Activated T-cell treated with anti-CD3 and anti-CD28 coated beads for 48 hours (primary cell): ENCODE measurements at places on chromosomes 11 and 22.

- no peak for DNase-seq
Observed at GRCh38 chr22:35074583-35074982, 8.6 kb downstream of the ISX start.

DNA sequence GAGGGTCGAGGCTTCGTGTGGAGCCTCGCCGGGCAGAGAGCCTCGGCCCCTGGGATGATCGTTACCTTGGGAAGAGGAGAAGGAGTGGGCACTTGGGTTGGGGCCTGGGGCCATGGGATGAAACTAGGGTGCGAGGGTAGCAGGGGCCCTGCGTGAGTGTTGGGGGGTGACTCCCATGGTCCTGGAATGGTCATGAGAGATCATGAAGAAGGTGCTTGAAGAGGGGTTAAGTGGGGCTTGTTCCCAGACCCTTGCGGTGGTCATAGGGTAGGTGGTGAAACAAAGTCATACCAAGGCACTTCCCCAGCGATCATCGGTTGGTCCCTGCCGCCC lies 284 bp downstream of the CCS start:
- no peak for DNase-seq

DNA sequence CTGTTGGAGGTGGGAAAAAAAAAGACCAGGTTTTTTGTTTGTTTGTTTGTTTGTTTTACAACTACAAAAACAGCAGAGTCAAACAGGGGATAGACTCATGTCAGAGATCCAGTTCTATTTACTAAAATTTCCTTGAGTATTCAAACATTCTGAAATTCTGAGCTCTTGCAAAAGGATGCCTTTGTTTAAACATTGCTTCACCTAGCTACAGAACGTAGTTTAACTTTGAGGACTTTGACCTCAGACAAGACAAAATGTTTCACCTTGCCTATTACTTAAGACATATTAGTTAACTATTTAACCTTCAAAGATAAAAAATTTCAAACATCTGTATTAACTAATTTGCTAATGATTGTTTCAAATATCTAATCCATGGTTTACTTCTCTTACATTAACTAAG lies 36.1 kb upstream of the GLYATL2 start:
- DNase-seq = no peak

DNA sequence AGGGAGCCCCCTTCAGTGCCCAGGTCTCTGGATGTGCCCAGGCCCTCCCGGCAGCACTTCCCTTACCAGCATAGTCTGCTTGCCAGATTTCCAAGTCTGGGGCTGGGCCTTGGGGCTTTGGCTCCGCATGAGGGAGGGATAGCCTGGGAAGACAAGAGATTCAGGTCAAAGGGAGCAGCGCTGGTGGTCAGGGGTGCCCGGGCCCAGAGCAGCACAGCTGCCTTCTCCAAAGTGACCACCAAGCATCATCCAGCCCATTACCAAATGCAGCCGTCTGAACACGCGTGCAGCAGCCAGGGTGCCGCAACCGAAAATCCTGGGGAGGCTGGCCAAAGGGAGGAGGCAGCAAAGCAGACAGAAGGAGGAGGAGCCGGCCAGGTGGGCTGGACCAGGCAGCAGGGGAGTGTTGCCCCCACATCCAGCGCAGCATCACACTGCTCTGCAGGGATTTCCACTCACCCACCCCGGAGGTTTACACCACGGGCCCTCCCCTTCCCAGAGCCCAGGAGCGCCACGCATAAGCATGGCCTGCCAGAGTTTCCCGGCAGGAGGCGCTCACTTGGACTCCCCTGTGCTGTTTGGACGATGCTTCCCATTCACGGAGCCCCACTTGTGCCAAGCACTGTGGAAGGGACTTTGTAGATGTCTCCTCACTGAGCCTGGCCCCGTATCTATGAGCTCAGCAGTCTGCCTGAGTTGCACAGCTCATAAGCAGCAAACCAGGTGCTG lies 22.5 kb downstream of the TRIM29 start:
- no peak for DNase-seq

DNA sequence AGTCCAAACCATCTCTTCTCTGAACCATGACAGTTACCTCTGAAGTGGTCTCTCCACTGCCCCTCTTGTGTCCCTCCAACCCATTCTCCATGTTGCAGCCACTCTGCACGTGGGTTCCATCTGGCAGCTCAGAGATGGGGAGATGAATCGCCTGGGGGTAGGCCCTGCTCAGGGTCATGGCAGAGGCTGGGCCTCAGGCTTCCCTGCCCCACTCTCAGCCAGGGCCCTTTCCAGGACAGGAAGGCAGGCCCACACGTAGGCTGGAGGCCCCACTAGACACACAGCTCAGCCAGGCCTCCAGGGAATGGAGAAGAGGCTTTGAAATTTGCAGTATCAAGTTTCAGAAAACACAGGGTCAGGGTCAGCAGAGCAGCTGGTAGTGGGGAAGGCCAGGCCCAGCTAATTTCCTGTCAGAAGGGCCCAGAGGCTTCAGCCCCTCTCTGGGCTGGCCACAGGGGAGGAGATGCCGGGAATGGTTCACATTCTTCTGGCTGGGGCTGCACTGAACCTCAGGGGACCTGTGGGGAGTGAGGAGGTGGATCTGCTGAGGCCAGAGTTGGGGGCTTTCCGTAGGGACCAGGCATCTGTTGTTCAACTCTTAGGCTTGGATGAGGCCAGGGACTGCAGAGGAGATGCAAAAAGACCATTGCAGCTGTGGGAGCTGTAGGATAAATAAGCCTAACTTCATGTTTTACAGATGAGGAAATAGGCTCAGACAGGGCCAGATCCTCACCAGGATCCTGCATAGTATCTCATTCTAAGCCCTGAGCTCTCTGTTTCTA lies 101.6 kb downstream of the SWAP70 start:
- no peak for DNase-seq

DNA sequence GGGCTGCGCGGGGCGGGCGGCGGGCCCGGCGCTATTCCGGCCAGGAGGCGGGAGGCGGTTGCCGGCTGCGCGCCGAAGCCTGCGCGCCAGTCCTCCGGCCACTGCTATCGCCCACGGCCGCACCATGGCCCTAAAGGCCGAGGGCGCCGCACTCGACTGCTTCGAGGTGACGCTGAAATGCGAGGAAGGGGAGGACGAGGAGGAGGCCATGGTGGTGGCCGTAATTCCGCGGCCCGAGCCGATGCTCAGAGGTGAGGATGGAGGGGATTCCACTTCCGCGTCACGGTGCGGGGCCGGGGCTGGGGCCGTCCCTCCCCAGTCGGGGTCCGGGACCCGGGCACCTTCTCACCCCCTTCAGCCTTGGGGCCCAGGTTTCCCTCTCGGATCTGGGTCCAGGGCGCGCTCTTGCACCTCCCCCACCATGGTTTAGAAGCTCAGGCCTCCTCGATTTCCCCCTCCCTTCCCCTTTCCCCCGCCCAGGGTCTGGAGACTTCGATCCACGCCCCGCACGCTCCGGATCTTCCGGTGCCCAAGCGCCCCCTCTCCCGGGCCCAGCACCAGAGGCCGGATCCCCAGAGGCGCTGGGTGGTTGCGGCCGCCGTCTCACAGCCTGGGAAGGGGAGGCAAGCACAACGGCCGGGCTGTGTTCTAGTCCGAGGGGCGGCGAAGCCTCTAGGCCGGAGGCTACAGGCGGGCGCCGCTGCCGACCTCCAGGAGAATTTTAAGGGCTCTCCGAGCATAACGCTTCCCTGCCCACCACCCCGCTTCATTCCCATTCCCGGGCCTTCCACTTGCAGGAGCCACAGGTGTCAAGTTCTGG lies 517 bp downstream of the SPINDOC start:
- DNase-seq = peak; percentile 33

DNA sequence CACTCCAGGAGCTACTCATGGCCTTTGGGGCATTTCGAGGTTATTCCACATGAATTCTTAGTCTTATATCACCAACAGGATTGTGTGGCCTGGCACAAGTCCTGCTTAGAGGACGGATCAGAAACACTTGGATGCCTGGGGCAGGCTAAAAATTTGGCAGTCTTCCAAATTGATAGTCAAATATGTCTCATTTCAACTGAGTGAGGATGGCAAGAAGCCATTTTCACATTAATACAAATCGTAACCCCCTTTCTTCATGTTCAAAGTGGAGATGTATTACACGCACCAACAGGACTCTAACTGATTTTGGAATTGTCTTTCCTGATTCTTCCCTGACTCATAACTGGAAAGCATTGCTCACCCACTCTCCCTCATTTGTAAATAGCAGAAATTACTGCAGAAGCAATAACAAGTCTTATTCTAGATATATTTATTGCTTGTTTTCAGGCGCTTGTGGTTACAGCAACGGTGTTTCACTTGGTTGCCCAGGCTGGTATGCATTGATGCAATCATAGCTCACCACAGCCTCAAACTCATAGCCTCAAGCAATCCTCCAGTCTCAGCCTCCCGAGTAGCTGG lies 10.3 kb upstream of the CCDC86 start:
- no peak for DNase-seq

GRCh38 chr11:93196816-93197379 lies 893 bp downstream of the SLC36A4 start:
- no peak for DNase-seq

DNA sequence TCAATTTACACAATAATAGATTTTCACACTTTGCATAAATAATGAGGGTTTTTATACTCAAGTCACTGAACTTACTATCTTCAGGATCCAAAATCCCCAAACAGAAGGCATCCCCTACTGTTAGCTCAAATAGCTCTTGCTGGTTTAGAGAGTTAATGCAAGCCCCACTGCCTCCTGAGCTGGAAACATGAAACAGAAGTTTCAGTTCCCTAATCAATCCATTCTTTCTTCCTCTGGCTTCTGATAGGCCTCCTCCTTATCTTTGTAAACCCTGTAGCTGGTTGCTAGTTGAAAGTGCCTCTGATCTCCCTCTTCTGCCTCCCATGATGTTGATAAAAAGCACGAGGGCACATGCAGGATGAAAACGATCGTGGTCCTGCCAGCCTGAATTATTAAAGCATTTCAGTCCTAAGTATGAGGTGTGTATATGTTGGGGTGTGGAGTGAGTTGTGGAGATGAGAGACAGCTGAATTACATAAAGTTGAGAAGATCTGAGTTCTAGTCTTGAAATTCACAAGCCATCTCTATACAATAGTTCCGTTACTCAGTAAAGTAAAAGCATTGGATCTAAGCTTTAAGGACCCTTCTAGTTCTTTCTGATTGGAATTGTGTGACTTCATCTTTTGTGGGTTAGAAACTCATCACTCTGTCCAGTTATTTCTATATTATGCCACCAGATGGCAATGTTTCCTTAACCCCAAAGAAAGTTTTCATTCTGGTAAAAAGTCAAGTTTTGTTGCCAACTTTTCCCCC lies 35.0 kb upstream of the EHF start:
- DNase-seq = no peak

- no peak for DNase-seq
Observed at GRCh38 chr11:78957476-78958245, 383.0 kb upstream of the NARS2 start.

GRCh38 chr11:79336797-79337517 lies 103.9 kb downstream of the TENM4 start:
- no peak for DNase-seq

DNA sequence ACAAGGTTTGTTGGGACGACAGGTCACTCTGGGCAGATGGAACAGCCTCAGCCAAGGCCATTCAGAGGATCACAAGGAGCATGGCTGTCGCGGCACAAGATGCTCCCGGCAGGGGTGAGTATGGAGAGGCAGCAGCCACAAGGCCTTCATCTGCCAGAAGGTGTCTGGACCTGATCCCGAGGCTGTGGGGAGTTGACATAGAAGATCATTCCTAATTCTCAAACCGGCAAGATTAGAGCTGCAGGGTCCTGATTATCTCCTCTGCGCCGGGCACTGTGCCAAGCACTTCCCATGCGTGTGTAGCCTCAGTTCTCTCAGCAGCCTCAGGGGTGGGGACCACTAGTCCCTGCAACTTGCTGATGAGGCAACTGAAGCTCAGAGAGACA lies 32.3 kb upstream of the RFPL3 start:
- no peak for DNase-seq

- no peak for DNase-seq
Observed at GRCh38 chr22:29477723-29478318, 2.2 kb upstream of the NEFH start.

DNA sequence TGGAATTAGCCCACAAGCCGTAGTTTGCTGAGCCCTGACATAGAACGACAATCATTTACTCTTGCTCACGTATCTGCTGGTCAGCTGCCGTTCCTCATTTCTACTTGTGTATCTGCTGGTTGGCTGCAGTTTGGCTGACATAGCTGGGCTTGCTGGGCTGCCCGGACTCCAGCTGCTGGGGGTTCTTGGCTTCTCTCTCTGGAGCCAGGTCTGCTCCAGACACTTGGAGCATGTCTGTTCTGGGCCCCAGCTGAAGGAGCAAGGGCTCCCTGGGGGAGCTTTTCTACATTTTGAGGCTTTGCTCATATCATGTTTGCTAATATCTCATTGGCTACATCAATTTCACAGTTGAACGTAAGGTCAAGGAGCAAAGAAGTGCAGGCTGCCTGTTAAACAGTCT lies 47.3 kb downstream of the PRDM11 start:
- DNase-seq = no peak

DNA sequence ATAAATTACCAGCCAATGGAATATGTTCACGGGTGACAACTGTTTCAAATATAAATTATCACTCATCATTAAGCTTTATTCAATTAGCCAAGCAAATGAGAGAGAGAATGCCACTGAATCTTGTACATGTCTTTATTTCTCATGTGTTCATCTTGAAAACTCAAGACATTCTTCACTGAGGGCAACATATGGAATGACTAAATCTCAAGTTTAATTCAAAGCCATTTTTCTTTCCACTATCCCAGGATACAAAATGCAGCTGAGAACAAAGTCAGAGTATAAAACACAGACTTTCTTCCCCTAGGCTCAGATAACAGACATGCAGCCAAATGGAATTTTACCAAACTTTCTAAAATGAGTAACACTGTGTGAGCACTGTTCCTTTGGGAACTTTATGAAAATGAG lies 12.1 kb upstream of the BBOX1 start:
- no peak for DNase-seq

DNA sequence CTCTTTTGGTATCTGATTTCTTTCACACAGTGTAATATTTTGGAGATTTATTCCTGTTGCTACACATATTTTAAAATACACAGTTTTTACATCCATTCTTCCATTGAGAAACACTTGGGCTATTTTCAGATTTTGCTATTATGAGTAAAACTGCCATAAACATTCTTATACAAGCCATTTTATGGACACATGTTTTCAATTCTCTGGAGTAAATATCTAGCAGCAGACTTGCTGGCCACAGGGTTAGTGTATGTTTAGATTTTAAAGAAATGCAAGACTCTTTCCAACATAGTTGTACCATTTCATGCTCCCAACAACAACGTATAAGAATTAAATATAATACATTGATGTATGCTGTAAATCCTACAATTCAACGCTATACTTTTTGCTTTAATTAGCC lies 360.8 kb upstream of the PITPNB start:
- DNase-seq = no peak

DNA sequence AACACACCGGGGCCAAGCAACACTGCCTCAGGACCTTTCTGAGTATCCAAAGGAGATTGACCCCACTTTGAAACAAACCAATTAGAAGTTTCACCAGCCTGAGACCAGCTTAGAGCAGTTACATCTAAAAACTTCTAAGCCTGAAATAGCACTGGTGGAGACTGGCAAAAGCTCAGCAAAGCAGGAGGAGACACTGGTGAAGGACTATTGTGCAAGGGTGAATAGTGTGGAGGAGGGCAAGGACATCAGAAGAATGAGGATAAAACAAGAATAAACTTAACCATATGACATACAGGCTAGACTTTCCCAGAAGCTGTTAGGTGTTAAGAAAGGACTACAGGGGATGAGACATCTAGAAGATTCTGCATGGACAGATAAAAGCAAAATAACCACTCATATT lies 152.4 kb downstream of the FCHSD2 start:
- no peak for DNase-seq

GRCh38 chr11:5631969-5632635 lies 7.3 kb downstream of the TRIM34 start:
- no peak for DNase-seq

- no peak for DNase-seq
Observed at GRCh38 chr11:75697906-75698581, 19.6 kb upstream of the MOGAT2 start.

- no peak for DNase-seq
Observed at GRCh38 chr11:206002-206384, 1.2 kb downstream of the BET1L start.
